Cardiac muscle cell (in vitro differentiated cells and primary cell): ENCODE measurements at places on chromosomes 12 and 14. TPM values are rescaled to one million over a fixed set of nuclear protein-coding genes. Genes with fewer than 3 reads are reported as not detected.

GRCh38 chr12:96044943-96045290 lies 9.5 kb upstream of the LTA4H start:
- no peak for DNase-seq

GRCh38 chr14:70655110-70655826 lies 13.6 kb downstream of the TTC9 start:
- no peak for DNase-seq

DNA sequence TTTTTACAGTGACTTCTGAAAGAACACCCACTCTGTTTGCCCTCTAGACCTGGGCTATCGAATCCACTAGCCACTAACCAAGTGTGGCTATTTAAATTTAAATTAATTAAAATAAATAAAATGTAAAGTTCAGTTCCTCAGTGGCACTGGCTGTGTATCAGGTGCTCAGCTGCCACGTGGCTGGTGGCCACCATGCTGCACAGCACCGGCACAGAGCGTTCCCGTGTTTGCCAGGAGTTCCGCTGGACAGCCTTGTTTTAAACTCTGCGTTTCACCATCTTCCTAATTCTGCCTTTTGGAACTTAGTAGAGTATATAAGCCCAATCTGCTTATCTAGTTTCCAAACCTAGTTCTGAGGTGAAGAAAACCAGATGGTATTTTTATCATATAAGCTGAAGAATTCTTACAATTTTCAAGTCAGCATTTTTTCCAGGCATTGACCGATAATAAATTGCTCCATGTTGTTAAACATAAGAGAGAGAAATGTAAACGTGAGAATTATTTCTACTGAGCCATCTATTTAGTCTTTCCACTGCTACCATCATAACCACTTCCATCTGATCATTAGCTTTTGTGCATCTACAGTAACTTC lies 339.0 kb downstream of the CACNA1C start:
- DNase-seq: no peak

DNA sequence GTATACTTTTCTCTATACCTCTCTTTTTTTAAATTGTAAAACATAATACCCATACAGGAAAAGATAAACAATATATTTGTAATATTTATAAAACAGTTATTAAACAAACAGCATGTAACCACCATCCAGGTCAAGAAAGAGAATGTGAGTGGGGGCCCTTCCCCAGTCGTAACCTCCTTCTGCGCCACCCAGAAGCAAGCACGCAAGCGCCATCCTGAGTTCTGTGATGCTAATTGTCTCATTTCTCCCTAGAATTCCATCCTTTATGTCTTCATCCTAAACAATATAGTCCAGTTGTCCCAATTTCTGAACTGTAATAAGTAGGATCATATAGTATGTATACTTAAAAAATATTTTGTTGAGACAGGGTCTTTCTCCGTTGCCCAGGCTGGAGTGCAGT lies 129.5 kb downstream of the EXOC5 start:
- DNase-seq: no peak

- DNase-seq: no peak
Measured at GRCh38 chr12:123836292-123836691, 74.2 kb downstream of the DNAH10 start.

- no peak for DNase-seq
Measured at GRCh38 chr12:24522736-24523135, 426.2 kb downstream of the BCAT1 start.

DNA sequence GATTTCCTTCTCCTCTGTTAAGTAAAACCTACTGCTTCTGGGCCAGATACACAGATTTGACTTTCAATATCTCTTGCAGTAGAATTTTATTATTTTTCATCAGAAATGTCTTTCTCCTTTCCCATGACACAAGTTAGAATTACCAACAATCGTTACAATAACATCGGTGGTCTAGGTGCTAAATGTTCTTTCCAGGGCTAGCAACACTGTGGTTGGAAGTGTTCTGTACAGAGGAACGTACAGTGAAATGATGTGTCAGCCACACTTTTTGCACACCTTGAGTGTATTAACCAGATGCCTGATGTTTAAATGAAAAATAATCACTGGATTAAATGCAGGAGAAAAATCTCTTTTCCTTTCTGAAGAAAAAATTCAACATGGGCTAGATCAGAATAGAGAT lies 27.7 kb upstream of the KLRD1 start:
- no peak for DNase-seq

GRCh38 chr12:3278681-3279414 lies 201.7 kb downstream of the TSPAN9 start:
- DNase-seq: no peak

DNA sequence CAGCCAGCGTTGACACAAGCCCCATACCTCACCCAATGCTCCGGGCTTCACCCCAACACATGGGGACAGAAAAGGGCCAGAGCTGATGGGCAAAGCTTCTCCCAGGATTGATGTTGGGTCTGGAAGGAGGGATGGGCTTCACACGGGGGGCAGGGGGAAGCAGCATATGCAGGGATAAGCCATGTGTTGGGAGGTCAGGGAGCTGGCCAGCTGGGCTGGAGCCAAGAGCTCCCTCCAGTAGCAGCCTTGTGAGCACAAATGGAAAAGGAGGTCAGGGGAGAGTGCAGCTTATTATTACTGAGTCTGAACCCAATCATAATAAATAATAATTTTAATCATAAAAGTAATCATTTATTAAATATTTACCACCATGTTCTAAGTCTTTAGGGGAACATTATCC lies 9.3 kb downstream of the PLEKHD1 start:
- no peak for DNase-seq

- no peak for DNase-seq
Measured at GRCh38 chr12:51751661-51752060, 96.9 kb downstream of the FIGNL2 start.

GRCh38 chr14:23056145-23056955 lies 970 bp downstream of the CDH24 start:
- peak; percentile 70 for DNase-seq

GRCh38 chr12:114396869-114397719 lies 8.8 kb downstream of the TBX5 start:
- DNase-seq: no peak

DNA sequence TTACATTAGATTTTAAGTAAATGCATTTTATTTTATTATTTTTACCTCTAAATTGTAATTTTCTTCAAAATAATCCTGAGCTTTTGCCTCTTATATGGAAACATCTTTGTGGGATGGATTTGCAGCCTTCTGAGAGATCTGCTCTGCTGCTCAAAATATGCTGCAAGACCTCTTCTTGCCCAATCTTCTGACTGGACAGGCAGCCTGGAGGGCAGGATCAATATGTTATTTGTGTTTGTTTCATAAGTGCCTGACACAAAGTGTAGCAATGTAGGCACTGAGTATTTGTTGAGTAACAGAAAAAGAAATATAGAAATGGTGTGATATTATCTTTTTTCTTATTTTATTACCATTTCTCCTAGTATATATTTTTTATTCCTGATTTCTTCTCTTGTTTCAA lies 1106.9 kb downstream of the TMTC2 start:
- no peak for DNase-seq

DNA sequence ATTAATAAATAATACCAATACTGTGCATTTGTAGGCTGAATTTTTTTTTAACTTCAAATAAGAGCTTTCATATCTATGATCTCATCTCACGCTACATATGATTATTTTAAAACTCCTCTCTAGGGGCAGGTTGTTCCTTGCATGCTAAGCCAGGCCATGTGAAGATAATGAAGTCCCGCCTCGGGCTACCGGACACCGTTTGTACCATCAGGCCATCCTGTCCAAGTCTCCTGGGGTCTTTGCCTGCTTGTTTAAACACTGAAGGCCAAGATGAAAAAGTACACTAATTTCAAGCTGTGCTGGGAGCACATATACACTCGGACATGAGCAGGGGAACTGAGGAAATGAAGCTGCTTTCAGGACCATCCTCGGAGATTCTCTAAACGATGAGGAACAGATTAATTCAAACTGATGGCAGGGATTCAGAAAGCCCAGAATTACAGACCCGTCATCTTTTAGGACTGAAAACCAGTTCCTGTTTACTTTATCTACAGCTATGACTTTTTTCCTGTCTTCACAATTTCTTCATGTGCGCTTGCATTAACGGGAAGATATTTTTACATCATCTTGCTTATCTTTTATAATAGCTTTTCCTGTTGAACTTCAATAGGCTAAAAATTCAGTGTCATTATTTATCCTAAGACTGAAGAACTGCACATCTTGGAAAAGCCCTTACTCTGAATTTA lies 6.3 kb upstream of the ABHD12B start:
- peak; percentile 70 for DNase-seq

- peak; percentile 54 for DNase-seq
Measured at GRCh38 chr14:102917469-102918211, 4.8 kb upstream of the AMN start.

- no peak for DNase-seq
Measured at GRCh38 chr14:52377940-52378339, 63.8 kb downstream of the PTGER2 start.

- no peak for DNase-seq
Measured at GRCh38 chr14:92657457-92658142, 90.8 kb downstream of the LGMN start.

DNA sequence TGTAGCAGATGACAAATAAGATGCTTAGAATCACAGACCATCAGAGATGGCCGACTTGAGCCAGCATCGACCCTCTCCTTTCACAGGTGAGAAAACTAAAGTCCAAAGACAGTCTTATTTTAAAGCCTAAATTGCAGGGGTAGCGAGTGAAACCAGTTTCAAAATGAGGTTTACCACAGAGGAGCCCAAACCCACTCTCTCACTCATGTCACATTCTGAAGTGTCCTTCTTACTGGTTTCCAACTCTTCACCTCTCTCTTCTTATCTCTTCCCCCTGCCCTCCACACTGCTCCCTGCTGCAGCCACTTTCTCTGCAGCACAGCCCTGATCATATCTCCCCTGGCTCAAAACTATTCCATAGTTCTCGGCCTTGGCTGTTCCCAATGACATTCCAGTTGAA lies 57.0 kb upstream of the NID2 start:
- DNase-seq: peak; percentile 39

- no peak for DNase-seq
Measured at GRCh38 chr14:23877111-23877510, 76.5 kb upstream of the DHRS4 start.

GRCh38 chr14:54660604-54661111 lies 93.7 kb downstream of the SAMD4A start:
- no peak for DNase-seq

DNA sequence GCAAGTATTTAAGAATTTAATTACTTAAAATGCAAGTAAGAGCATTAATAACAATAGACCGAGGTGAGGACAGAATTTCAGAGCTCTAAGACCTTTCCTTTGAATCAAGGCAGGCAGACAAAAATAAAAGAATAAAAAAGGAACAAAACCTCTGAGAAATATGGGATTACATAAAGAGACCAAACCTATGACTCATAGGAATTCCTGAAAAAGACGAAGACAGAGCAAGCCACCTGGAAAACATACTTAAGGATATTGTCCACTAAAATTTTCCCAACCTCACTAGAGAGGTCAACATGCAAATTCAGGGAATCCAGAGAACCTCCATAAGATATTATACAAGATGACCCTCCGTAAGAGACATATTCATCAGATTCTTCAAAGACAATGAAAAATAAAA lies 325.1 kb downstream of the AEBP2 start:
- DNase-seq: no peak

- no peak for DNase-seq
Measured at GRCh38 chr12:69464428-69464827, 5.8 kb upstream of the FRS2 start.

- DNase-seq: no peak
Measured at GRCh38 chr12:108033090-108033489, 96.0 kb upstream of the WSCD2 start.

DNA sequence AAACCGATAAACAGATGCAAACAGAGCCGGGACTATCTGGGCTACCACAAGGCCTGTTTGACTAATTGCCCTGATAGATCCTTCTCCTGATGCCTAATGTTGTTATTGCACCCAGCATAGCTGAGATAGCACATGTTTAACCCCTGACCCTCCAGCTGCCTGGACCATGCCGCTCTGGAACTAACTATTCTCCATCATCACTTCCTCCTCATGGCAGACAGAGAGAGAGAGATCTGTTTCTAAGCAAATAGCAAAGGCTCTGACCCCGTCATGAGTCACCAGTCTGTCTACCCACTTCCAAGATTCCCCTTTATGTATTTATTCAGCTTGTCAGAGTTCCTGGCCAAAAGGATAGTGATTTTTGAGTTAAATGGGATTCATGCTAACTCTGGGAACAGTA lies 58.2 kb upstream of the FLRT2 start:
- peak; percentile 89 for DNase-seq

DNA sequence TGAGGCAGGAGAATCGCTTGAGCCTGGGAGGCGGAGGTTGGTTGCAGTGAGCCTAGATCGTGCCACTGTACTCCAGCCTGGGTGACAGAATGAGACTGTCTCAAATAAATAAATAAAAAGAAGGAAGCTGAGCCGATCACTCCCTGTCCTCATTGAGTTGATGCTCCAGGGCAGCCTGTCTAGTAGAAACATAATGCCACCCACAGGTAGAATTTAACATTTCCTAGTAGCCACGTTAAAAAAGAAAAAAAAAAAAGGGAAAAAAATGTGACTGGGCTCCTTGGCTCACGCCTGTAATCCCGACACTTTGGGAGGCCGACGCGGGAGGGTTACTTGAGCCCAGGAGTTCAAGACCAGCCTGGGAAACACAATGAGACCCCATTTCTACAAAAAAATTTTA lies 135.7 kb downstream of the SCARB1 start:
- DNase-seq: no peak

Gene COCH
- total RNA-seq: 1.1 and 3.2 TPM in 2 replicates

Gene KCNH5
- 0.04 and 0.06 TPM in 2 replicates for total RNA-seq

Gene TMEM229B
- total RNA-seq: 0.09 and 0.42 TPM in 2 replicates

Gene KRT3
- not detected in 2 replicates for total RNA-seq

Gene LRP1-AS
- not detected in 2 replicates for total RNA-seq

Gene TBX3
- total RNA-seq: 69.4 and 87.5 TPM in 2 replicates

Gene GZMB
- total RNA-seq: not detected in 2 replicates

Gene FAR2
- 0.42 and 1.6 TPM in 2 replicates for total RNA-seq

Gene SYT1
- 0.63 and 0.66 TPM in 2 replicates for total RNA-seq

Gene PLBD1
- 3.7 and 10.0 TPM in 2 replicates for total RNA-seq

Gene CCDC177
- 0.07 TPM in 1 of 2 replicates, not detected in the other for total RNA-seq
